ENCODE measurements at places on chromosomes 3 and 15.

DNA sequence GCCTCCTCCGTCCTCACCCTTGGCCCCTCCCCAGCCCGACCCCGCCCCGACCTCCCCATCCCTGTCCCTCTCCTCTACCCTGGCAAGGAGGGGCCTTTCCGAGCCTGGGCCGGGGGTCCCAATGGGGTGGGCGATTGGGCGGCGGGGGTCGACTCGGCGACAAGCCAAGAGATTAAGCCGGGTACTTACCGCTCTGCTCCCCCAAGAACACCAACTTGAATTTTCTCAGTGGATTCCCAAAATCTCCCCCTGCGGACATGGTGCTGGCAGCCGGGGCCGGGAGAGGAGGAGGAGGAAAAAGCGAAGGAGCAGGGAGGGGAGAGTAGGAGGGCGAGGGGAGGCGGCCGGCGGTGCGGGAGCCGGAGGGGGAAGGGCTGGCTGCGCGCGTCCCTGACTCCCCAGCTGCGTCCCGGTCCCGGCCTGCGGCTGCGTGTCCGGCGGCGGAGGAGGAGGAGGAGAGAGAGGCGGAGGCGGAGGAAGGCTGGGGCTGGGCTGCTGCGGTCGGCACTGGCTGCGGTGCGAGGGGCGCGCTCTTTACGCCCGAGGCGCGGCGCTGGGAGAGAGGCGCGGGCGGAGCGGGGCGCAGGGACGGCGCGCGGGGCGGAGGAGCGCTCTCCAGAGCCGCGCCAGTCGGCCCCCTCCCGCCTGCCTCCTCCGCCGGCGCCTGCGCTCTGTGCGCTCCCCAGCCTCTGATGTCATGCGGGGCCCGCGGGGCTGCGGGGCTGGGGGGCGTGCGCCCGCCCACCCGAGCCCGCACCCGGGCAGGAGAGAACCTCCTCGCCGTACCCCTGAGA, at the start of gene RAB6B:
Gene RAB6B, minus strand, starts transcription at position 675 of the 794 bp plus-strand sequence. Its CDS starts 416 bp downstream, at position 259.
- DNase-seq = no peak

GRCh38 chr3:69164296-69164695, 41.9 kb upstream of the LMOD3 start:
- no peak for DNase-seq

DNA sequence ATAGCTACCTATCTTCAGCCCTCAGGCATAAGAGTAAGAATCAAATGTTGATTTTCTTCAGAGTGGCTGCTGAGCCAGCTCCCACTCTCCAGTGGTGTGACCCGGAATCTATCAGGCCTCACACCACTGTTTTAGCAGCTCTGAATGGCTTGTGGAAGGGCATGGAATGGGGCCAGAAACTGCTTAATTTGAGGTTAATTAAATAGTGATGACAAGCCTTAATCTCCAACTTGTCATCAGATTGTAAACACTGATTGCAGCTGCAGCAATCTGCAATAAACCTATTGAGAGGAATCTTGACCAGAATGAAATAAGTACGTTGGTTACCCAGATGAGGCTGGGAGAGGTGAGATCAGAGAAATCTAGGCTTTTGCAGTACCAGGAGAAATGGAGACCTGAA, 317.4 kb downstream of the FHIT start:
- no peak for DNase-seq

GRCh38 chr3:62961874-62962556, 86.8 kb upstream of the CADPS start:
- no peak for DNase-seq

DNA sequence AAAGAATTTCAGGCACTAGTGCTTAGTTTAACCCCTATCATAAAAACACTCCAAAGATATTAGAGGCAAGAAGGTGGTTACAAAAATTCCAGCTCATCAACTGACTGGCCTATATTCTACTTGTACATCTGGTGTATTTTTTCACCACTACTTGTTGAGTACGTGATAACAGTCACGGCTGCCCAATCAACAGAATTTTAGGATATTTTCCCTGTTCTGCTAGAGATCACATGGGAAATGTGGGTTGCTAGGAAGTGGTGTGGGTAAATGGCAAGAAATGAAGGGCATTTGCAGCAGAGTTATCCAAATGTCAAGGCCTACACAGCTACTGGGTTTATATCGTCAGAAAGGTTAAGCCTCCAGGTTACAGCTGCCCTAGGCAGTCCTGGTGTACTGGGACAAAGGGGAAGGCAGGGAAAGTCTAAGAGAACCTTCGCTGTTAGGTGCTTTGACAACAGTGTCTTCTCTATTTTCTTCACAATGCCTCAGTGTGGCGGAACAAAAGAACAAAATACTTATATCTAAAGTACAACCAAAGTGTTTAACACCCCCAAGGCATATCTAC, 81.9 kb downstream of the FMN1 start:
- DNase-seq = no peak

DNA sequence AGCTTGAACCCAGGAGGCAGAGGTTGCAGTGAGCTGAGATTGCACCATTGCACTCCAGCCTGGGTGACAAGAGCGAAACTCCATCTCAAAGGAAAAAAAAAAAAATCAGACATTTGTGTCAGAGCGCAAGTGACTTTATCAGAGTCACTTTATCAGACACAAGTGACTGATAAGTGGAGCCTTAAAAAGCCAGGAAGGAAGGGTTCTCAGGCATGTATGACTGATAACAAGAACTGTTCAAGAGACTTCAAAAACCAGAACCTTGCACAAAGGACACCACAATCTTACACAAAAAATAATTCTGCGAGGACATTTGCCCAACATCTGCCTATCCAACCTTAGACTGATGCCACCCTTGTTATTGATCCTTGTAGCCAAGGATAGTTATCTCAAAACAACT, 13.3 kb upstream of the CFAP44 start:
- no peak for DNase-seq

GRCh38 chr3:46853441-46854415, 9.5 kb downstream of the MYL3 start:
- DNase-seq = no peak
